Urinary bladder (tissue), 4 donors: ENCODE measurements at places on chromosomes 5 and 9. TPM values are rescaled to one million over a fixed set of nuclear protein-coding genes. Genes with fewer than 3 reads are reported as not detected.

GRCh38 chr9:92141144-92142129 is 26.2 kb upstream of the SPTLC1 start:
- DNase-seq: no peak

- DNase-seq: no peak
Measured at GRCh38 chr5:134975078-134975715, 7.5 kb downstream of the CATSPER3 start.

DNA sequence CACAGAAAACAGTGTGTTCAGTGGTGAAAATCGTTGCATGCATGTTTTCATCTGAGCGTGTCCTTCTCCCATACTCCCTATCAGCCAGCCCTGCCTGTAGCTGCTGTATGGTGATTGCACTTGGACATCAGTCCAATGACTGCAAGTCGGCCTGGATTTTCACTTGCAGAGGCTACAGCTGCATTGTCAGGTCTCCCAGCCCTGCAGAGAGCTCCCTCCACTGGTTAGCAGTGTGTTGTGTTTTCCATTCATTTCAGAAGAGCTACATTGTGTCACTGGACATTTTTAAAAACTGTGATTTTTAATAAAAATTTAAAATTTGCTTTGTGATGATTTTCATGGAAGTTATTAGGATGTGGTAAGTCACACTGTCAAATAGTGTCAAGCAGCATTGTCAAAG is 96.6 kb downstream of the SYK start:
- no peak for DNase-seq

DNA sequence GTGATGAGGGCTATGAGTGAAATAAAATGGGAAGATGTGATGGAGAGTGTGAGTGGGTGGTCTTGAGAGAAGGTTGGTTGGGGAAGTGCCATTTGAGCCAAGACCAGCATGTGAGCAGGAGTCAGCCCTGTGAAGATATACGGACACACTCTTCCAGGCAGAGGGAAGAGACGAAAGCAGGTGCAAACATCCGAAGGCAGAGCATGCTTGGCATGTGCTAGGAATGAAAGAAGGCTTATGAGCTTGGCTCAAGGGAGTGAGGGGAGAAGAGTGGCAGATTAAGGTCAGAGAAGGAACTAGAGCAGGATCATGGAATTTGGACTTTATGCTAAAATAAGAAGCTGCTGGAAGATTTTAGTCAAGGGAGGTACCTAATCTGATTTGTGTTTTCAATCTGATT is 23.6 kb upstream of the CCDC112 start:
- no peak for DNase-seq

DNA sequence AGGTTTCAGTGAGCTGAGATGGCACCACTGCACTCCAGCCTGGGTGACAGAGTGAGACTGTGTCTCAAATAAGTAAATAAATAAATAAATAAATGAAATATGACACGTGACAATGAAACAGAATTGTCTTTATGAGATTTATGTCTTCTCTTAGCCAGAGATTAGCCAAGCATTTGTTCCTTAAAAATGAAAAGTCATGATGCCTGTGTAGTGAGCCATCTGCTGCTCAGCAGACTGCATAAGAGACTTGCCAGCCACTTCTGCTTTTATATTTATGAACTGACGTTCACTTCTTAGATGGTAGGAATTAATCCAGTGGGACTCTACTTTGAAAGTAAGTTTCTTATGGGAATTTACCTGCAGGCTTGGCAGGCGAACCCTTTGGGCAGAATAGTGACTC is 227.4 kb downstream of the NR3C1 start:
- no peak for DNase-seq

GRCh38 chr5:1510631-1511030 is 13.1 kb downstream of the LPCAT1 start:
- DNase-seq: no peak

DNA sequence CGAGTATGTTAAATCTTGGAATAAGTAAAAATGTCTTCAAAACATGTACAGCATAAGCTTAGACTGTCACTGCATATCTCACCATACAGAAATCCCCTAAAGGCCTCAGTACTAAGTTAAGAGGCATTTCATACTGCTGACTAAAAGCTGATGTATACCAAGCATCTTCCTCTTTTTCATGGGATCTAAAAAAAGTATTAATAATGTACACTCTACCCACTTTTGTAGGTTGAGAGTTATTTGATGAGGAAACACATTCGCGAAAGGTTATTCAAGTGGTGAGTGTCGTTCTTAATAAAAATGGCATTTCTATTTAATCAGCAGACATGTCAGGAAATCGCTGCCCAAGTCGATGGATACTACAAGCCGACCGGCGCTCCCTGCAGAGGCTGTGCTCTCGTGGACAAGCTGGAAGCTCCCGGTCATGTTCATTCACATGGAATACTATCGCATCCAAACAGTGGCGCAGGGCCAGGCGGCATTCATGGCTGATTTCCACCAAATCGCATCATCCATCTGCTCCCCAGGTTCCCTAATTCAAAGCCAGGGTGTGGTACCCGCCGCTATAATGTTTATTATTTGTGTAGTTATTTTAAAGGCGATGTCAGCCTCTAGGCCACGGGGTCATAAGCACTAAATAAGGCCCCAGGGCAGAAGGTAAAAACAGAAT is 724 bp downstream of the SGTB start:
- DNase-seq: peak; percentile 21

GRCh38 chr9:38362852-38363588 is 29.5 kb upstream of the ALDH1B1 start:
- no peak for DNase-seq

DNA sequence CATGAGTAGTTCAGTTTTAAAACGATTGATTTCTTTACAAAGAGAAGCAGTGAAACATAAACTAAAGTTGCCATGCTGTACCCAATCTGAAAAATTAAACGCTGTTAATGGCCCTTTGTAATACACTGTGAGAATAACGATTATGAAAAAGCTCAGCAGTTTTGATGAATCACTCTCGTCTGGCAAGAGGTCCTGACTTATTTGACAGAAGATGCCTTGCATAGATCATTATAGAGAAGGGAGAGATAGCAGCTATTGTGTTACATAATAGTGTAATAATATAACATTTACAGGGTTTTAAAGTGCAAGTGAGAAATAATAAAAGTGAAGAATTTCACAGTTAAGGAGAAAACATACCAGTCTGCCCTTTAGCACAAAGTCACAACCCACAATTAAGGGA is 361.5 kb upstream of the CDH10 start:
- DNase-seq: no peak

GRCh38 chr9:34456151-34456550 is 2.2 kb downstream of the FAM219A start:
- DNase-seq: no peak

GRCh38 chr9:34372467-34373011 is 4.2 kb downstream of the MYORG start:
- DNase-seq: no peak

GRCh38 chr5:54162184-54162583 is 148.2 kb downstream of the ARL15 start:
- DNase-seq: no peak

GRCh38 chr5:148559461-148559860 is 94.9 kb downstream of the HTR4 start:
- no peak for DNase-seq

DNA sequence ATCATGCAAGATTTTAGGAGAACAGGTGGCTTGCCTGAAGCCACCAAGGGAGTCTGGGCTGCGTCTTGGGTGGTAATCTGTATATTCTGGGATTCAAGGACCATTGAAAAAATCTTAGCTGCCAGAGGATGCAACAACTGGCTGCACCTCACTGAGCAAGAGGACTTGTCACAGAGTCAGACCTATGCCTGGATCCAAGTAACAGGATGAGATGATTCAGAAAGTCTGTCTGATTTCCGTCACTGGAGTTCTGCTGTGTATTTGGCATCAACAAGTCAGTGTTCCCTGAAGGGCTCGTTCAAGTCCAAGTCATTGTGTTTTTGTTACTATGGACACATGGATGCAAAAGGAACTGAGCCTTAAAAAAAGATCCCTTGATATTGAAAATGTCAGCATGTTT is 37.8 kb upstream of the CARTPT start:
- DNase-seq: no peak

DNA sequence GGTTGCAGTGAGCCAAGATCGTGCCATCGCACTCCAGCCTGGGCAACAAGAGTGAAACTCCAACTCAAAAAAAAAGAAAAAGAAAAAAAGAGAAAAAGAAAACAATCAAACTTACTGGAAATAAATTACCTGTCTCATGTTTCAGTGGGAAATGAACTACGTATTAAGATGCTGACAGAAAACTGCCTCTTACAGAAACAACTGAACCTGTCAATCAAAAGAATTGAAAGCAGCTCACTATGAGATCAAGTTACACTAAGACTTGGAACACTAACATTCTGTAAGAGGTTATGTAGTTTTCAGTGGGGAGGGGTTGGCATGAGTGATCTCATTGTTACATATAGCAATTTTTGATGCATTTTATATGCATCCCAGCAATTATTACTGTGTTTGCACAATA is 64.4 kb upstream of the SPATA31E1 start:
- no peak for DNase-seq

GRCh38 chr5:133870661-133871060 is 97.8 kb downstream of the C5orf15 start:
- DNase-seq: no peak

DNA sequence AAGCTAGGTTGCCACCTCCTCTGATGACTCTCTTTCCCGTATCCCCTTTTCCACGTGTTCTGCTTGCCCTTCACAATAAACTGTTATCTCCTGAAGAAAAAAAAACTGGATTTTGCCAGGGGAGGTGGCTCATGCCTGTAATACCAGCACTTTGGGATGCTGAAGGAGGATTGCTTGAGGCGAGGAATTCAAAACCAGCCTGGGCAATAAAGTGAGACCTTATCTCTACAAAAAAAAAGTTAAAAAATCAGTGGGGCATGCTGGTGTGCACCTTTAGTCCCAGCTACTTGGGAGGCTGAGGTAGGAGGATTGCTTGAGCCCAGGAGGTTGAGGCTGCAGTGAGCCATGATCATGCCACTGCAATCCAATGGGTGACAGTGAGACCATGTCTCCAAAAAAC is 81.7 kb upstream of the IL6ST start:
- no peak for DNase-seq

GRCh38 chr9:127835991-127836516 is 18.4 kb downstream of the ENG start:
- DNase-seq: no peak

DNA sequence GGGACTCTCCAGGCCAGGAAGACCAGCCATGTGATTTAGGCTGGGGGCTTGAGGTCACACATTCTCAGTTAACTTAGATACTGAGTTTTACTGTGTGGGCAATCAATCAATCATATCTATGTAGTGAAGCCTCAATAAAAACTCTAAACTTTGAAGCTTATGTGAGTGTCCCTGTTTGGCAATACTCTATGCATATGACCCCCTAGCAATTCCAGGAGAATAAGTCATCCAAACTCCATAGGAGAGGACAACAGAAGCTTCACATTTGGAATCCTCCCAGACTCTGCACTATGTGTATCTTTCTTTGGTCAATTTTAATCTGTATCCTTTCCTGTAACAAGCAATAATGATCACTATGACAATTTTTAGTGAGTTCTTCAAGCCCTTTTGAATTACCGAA is 216.8 kb upstream of the RGMB start:
- no peak for DNase-seq

GRCh38 chr9:135930446-135931345 is 23.4 kb upstream of the CAMSAP1 start:
- no peak for DNase-seq

The CYLC2 gene
- not detected for total RNA-seq

The ERAP2 gene
- total RNA-seq: 53.2 TPM

The SVEP1 gene
- total RNA-seq: 80.5 TPM

The CMBL gene
- 17.2 TPM for total RNA-seq

The KLF9 gene
- total RNA-seq: 15.4 TPM

The FCN1 gene
- 1.9 TPM for total RNA-seq

The CLTB gene
- 29.6 TPM for total RNA-seq

The ADGRD2 gene
- not detected for total RNA-seq
